Endodermal cell (in vitro differentiated cells): ENCODE measurements at places on chromosomes 3 and 15. TPM values are rescaled to one million over a fixed set of nuclear protein-coding genes. Genes with fewer than 3 reads are reported as not detected.

DNA sequence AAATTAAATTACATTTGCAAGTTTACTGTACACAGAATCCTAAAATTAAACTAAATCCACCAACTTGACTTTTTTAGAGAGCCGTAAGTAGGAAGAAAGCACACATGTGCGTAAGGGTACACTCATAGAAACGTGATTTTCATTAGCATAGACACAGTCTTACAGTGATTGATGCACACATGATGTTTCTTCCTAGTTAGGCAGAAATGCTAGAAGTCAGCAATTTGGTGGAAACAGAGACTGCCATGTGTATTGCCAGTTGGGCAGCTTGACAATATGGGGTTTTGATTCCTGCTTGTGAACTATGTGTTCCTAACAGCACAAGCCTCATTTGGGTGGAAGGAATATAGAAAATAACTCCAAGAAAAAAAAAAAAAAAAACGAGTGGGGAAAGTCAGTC is 878.5 kb downstream of the ROBO1 start:
- DNase-seq: no peak

Gene HDC
- not detected in 3 replicates for total RNA-seq

DNA sequence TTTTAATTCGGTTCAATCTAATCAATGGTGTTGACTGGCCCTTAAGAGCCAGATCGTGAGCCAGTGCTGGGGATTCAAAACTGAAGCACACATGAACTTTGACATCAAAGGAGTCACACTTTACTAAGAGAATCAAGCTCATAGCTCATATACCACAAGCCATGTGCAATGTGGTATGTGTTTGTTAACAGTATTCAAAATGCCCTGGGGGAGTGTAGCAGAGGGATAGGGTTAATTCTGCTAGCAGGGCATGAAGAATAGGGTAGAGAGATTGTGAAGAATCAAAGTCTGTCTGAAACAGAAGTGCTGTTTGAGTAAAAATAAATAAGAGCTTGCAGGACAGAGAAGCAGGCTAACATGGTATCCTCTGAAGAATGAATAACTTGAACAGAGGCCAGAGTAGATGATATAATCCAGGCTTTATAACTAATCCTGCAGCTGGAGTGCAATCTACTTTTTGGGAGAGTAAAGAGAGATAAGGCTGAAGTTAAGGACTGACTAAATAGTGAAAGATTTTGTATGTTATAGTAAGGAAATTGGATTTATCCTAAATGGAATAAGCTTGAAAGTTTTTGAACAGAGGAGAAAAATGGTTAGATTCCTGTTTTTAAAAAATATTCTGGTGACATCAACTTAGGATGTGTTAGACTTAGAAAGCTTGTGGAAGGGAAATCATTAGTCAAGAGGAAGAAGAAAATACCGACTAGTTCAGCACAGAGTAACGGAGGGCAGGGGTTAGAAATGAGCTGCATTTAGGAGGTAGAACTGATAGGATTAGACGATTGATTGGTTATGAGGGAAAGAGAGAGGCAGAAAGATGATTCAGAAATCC is 292.0 kb downstream of the NFKBIZ start:
- DNase-seq: no peak

- DNase-seq: no peak
Observed at GRCh38 chr3:5494905-5495519, 307.5 kb downstream of the EDEM1 start.

DNA sequence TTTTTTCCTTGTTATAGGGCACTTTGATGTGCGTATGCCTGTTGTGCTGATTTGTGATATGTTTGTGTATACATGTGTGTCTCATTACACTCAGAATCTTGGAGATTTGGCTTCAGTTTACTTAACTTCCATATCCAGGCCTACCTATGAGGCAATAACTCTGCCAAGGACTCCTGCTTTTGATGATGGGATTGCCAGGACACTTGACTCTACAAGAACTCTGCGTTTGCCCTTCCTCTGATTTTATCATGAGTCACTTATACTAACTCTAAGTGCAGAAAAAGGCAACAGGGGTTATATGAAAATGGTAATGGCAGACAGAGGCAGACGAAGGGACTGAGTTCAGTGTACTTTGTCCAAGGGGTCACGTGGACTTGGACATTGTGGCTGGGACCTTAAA is 33.6 kb downstream of the MCTP2 start:
- no peak for DNase-seq

Gene CLDN1
- 10.2 and 12.7 TPM in 2 replicates for total RNA-seq

Gene OXNAD1
- 9.3 to 22.4 TPM (median 19.6 TPM) in 3 replicates for total RNA-seq

GRCh38 chr15:94360251-94360685 is 128.9 kb downstream of the MCTP2 start:
- no peak for DNase-seq

DNA sequence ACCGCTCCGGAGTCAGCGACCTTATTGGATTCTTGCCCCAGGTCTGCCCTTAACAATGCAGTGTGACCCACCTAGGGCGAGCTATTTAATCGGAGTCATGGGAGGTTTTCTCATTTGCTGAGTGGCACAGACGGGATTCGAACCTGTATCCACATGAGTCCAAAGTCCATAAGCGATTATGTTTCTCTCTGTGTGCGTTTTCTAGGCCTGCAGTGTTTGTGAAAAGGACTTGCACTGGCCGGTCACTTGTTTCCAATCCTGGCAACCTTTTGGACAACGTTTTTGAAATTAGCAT is 691 bp upstream of the HDGFL3 start:
- DNase-seq: no peak

Gene ATP10A
- 0.04 to 0.15 TPM in 2 of 3 replicates, not detected in the other for total RNA-seq

GRCh38 chr15:82855286-82856100 is 46.1 kb downstream of the WHAMM start:
- no peak for DNase-seq

DNA sequence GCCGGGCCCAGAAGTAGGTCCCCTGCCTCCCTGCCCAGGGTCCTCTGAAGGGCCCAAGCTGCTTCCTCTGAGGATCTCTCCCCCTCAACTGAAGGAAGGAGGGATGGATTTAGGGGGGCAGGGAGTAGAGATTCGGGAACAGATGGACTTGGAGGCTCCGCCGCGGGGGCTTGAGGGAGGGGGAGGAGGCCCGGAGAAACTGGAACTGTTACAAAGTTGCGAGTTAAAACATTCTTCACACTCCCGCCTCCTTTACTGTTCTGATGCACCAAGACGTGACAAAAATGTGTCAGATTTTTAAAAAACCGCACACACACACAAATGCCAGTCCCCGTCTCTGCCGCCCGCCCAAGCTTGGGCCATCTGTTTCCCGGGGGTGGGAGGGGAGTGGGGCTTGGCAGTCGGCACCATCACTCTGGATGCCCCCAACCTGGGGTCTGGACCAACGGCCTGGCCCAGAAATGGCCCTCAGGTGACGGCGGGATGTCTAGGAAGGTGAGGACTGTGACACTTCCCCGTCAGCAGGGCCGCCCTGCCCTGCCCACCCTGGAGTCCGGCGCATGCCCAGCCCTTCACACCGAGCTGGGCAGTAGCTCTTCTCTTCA is 25.0 kb upstream of the LINGO1 start:
- no peak for DNase-seq

DNA sequence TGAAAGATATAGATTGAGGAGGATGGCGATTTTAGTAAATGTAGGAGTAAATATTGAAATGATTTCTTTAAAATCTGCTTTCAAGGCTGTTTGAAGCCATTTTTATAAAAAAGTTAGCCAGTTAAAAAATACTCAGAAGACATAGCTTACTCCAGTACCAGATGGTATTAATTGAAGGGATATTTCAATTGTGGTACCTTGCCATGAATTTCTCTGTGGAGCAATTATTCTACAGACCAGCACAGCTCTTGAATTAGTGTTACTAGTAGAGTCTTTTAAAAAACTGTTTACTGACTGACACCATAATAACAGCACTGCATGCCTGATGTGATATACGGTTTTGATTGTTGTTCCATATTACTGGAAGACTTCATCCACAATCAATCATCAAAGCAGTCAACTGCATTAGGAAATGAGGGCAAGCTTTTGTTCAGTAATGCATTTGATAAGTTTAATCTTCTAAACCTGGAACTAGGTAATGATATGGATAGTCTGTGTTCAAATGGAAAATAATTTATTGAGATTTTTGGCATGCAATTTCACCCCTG is 106.4 kb downstream of the MFSD1 start:
- no peak for DNase-seq

- DNase-seq: no peak
Observed at GRCh38 chr3:181484026-181484425, 227.7 kb upstream of the SOX2 start.

DNA sequence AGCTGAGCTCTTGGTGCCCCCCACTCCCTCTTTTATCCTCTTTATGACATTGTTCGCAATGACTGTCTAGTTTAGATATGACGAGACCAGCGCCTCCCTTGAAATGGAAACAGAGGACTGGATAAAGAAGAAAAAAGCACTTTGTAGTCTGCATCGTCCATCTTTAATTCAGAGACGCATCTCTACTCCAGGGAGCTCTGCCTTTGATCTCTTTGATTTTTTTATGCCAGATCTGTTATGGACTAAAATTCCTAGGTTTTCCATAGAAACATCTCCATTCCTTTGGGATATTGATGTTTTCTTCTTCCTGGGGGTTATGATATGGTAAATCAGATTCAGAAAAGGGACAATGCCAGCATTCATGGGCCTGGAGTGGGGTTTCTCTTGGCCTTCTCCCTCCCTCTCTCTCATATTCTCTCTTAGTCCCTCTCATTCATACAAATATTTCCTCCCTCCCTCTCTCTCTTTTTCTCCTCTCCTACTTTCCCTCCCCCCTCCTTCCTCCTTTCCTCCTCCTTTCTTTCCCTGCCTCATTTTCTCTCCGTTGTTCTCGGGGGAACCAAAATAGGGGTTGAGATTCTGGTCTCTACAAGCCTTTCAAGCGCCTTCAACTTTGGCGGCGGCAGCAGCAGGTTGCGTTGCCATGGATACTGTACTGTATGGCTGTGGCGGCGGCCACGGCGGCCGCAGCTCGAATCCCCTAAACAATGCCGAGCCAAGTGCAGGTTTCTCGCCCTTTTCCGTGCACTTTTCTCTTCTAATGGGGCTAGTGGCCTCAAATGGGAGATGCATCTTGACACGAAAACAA is 45.5 kb downstream of the ZIC4 start:
- peak; percentile 78 for DNase-seq

Gene LRTM1
- total RNA-seq: not detected in 2 replicates

Gene DIS3L
- 37.0 and 38.4 TPM in 2 replicates for total RNA-seq

- DNase-seq: no peak
Observed at GRCh38 chr3:194250098-194251002, 100.8 kb downstream of the CPN2 start.

DNA sequence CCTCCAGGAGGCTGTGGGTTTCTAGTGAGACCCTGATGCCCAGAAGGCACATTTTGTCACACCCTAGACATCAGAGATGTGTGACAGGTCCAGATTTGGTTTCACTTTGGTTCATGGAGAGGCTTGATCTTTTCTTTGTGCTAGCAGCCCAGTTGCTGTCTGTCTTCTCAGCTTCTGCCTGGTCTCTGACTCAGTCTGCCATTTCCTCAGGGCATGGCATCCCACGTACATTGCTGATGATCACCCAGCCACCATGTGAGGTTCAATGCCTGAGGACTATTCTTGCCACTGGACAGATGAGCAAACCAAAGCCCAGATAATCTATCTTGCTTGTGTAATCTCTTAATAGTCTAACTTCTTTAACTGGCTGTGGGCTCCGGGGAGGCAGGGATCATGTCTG is 144.9 kb upstream of the MRPS22 start:
- DNase-seq: no peak

DNA sequence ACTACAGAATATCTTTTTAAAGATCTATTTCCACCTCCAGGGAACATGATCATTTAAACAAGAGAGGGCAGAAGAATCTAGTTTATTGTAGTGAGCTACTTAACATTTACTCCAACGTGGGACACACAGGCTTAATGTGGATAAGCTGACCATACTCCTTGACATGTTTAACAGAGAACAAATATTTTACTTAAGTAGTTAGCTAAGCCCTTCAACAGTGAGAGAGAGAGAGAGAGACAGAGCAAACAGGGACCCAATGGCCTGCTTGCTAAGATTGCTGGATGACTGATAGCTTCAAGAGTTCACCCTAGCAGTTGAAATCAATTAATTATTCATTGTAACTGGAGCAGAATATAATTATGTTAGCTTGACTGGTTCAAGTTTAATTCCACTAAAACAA is 158.6 kb downstream of the ADAM10 start:
- DNase-seq: no peak

GRCh38 chr3:149815321-149815720 is 2.3 kb downstream of the RNF13 start:
- no peak for DNase-seq

DNA sequence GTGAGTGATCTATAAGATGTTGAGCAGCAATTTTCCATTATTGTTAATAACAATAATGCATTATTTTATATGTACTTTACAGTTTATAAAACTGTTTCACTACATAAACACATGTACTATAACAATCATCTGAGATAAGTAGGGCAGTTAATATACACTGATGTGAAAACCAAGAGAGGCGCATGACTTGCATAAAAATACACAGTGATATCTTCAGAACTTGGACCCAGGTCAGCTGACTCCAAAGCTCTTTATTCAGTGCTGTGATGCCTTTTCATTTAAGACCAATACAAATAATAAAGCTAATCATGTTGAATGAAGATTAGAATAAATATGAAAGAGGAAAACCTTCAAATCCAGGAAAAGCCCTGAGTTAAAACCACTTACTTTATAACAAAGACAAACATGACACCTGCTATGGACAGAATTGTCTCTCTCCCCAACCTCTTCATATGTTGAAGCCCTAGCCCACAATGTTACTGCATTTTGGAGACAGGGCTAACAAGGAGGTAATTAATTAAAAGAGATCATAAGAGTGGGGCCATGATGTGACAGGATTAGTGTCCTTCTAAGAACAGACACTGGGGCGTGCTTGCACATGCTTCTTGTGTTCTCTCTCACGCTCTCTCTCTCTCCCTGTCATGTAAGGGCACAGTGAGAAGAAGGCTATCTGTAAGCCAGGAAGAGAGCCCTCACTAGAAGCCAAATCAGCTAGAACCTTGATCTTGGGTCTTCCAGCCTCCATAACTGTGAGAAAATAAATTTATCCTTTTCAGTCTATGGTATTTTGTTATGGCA is 55.8 kb upstream of the TSPAN3 start:
- no peak for DNase-seq

Gene DAZL
- 0.14 TPM in 1 of 2 replicates, not detected in the other for total RNA-seq

- DNase-seq: no peak
Observed at GRCh38 chr3:133958071-133958805, 62.6 kb upstream of the RAB6B start.

GRCh38 chr15:64766058-64766457 is 9.3 kb downstream of the RBPMS2 start:
- no peak for DNase-seq

DNA sequence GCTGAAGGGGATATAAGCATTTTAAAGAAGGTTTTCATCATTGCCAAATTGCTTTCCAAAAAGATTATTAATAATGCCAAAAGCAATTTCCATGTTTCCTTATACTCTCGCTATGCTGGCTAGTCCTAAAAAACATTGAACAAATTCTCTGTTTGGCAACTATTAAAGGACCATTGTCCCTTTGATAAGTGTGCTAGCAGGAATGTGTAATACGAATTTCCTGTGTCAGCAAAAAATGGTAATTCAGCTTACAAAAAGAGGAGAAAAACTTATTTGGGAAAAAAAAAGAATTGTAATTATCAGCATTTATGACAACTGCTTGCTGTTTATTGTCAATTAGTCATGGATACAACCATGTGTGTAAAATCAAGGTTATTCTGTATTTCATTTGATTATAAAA is 138.6 kb downstream of the TBL1XR1 start:
- no peak for DNase-seq

Gene GUCA1C
- total RNA-seq: not detected in 3 replicates

GRCh38 chr3:186566772-186567071 is 417 bp downstream of the TBCCD1 start:
- no peak for DNase-seq

GRCh38 chr15:51600114-51600513 is 22.5 kb downstream of the DMXL2 start:
- DNase-seq: no peak

Gene TTBK2
- 15.5 and 17.9 TPM in 2 replicates for total RNA-seq

- DNase-seq: no peak
Observed at GRCh38 chr3:185420762-185421161, 57.8 kb downstream of the MAP3K13 start.
